ENCODE measurements at places on chromosomes 2 and 18.

DNA sequence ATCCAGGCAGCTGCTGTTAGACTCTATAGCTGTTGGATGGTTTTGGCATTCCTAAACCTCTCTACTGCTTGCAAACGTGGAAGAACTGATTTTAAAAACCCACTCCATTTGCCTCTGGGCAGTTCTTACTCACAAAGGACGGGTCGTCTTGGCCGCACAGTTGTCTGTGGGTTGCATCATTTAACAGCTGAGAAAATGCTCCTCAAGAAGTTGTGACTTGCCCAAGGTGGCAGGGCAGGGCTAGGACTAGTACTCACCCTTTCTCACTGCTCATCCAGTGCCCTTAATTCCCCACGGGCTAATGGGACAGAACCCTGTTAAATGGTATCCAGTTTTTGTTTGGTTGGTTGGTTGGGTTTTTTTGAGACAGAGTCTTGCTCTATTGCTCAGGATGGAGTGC, 997 bp upstream of the DRC1 start:
- DNase-seq = no peak

DNA sequence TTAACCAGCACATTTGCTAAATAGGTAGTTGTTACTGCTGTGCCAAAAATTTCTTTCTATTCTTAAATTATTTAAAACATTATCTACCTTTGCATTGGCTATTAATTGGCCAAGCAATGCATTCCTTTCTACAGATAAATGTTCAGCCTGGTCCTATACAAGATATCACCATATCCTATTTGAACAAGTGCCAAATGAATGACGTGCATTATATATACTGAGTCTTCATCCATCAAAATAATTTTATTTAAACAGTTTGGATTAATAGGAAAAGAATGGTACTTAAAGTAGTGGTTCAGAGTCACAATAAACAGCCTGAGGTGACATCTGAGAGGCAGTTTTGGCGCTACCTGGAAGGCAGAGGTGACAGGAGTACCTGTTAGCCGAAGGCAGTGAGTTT, 230.1 kb upstream of the EPAS1 start:
- no peak for DNase-seq

DNA sequence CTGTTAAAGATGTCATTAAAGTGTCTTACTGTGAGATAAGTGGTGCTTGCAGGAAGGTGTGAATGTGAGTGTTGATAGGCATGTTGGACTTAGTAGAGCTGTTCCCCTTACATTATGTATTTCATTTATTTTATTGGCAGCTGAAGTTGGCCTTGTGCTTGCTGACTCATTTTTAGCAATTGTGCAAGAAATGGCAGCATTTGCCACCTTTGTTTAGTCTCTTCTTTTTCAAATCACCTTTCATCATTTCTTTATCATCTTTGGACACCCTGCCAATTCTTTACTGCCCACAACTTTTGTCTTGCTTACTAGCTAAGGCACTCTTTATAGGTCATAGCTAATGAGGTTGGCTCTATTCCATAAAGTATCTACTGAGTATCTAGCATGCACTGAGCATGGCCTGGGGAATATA, 130.3 kb upstream of the LYPD6 start:
- DNase-seq = no peak

- no peak for DNase-seq
Measured at GRCh38 chr2:229887441-229887840, 34.4 kb downstream of the TRIP12 start.

- DNase-seq = no peak
Measured at GRCh38 chr18:54679318-54680149, 88.5 kb downstream of the DYNAP start.

DNA sequence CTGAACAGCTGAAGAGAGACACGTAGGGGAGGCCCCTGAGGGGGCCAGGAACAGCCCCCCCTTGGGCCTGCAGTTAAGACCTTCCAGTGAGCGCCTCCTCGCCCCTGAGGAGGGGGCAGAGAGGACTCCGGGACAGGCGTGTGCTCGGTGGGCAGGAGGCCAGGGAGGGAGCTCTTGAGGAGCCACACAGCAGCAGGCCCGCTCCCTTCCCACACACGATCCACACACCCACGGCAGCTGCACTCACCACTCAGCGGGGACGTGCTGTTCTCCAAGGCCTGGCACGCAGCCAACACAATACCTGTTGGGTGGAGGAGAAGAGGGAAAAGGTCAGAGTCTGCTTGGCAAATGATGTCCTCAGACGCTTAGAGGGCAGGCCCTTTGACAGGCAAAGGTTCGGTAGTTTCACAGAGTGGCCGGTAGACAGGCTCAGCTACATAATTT, 39.0 kb downstream of the TGFA start:
- no peak for DNase-seq

GRCh38 chr18:48391868-48392267, 17.3 kb downstream of the ZBTB7C start:
- no peak for DNase-seq

- no peak for DNase-seq
Measured at GRCh38 chr2:239006622-239007285, 158.9 kb downstream of the TWIST2 start.

DNA sequence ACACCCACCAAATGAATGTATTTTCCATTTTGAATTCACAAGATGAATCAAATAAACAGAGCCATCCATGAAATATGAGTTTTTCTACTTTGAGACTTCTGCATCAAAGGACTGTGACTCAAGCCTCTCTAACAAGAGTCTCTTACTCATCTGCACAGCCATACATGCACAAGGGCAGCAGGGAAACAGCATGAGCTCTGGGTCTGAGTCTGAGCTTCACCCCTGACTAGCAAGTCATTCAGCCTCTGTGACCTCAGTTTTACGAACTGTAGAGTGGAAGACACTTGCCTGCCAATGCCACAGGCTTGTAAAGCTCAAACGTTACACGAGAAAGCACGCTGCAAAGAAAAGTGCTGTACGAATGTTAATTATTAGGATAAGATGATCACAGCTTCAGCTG, 42.9 kb downstream of the MREG start:
- no peak for DNase-seq

DNA sequence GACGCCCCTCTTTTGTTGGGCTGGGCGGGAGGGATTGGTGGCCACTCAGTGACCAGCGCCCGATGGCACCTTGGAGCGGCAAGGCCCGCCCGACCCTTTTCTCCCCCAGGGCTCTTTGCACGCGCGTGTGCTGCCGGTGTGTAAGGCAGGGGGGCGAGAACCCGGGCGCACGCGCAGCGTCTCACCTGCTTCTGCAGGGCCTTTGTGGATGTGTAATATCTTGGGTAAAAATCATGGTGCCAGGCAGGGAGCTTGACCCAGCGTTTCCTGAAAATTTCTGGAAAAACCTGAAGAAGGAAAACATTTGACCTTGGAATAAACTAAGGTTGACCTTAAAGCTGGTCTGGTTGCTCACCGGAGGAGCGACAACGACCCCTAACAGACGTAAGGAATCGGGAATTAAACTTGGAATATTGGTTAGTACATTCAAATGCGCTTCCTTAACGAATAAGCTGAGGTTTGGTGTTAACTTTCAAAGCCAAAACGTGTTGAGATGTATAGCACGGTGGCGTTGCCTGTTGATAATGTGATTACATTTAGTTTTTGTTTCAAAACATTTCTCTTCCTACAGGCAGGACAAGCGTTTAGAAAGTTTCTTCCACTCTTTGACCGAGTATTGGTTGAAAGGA, 438 bp downstream of the HSPE1 start:
- no peak for DNase-seq

- DNase-seq = no peak
Measured at GRCh38 chr2:9675415-9676351, 44.9 kb upstream of the YWHAQ start.

- no peak for DNase-seq
Measured at GRCh38 chr2:204608237-204608939, 63.1 kb downstream of the PARD3B start.

- DNase-seq = no peak
Measured at GRCh38 chr2:216012133-216012829, 1.1 kb downstream of the MREG start.

DNA sequence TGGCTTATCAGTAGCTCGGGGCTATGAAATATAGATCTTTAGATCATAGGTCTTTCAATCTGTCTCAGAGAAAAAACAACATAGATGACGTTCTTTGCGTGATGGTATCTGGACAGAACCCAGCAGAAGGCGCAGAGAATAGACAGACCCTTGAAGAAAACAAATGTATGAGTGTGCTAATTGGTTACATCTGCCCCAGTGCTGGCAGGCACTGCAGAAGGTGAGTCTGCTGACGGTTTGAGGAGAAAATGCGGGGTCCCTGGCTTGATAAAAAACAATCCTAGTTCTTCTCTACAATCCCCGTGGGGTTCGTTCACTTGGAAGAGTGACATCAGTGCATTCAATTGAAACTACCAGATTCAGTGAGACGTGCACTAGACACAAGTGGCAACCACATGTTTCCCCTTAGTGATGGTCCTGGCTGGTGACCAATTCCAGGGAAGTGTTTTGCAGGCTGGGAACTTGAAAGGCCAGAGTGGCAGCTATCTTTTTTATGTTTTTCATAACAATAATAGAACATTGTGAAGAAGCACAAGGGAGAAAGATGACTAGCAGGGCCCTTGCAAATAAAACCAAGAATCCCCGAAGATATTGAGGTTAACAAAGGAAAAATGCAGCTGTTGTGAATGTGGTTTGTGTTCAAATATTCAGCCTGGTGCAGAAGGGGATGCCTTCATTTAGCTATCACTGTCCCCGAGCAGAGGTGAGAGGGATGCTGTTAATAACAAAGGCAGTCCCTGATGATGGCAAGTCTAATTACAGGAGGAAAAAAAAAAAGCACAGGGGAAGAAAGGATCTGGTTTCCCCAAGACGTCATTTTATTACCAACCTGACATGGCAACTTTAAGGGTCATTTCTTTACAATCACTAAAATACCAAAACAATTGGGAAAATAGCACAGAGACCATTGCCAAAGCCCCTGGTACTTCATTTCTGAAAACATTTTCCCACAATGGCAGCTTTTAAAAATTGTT, 337.6 kb upstream of the FIGN start:
- no peak for DNase-seq

GRCh38 chr2:25151718-25152117, 16.7 kb downstream of the POMC start:
- no peak for DNase-seq

DNA sequence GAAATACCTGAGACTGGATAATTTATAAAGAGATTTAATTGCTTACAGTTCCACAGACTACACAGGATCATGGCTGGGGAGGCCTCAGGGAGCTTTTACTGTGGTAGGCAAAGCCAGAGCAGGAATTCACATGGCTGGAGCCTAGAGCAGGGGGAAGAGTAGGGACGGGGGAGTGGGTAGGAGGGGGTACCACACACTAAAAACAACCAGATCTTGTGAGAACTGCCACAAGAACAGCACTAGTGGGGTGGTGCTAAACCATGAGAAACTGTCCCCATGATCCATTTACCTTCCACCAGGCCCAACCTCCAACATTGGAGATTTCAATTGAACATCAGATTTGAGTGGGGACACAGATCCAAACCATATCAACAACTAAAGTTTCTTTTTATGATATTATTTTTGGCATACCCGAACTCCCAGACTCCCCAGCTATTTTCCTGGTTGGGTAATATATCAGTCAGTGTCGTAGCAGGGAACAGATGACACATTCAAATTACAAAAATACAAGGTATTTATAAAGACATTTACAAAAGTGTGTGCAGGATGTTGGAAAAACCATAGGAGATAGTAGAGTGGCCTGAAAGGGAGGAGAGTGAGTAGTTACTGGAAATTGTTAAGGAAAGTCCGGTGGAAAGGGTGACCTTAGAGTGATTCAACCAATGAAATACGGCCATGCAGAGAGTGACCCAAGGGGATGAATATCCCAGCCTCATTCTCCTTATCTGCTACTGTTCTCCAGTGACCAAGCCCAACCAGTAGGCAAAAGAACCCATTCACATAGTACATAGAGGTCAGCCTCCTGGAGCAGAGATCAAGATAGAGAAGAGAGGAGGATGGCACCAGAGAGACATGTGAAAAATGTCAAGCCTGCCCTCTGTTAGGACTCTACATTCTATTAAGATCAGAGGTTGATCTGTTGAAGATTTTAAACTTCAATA, 8.8 kb downstream of the RPL37A start:
- DNase-seq = no peak

DNA sequence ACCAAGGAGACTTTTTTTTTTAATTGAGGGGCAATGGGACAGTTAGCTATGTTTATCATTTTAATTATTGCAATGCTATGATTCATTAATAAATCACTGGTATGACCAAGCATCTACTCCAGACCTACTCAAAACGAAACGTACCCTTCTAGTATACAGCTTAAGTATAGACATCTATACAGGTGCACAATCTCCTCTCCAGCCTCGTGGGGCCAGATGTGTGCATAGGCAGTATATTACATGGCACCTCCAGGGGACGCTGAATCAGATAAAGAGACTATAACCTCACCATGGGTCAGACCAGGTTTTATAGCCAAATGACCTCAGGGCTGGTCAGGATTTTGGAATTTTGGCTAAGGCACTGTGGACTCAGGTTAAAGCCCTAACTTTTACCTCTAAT, 86.6 kb downstream of the SS18 start:
- DNase-seq = no peak

DNA sequence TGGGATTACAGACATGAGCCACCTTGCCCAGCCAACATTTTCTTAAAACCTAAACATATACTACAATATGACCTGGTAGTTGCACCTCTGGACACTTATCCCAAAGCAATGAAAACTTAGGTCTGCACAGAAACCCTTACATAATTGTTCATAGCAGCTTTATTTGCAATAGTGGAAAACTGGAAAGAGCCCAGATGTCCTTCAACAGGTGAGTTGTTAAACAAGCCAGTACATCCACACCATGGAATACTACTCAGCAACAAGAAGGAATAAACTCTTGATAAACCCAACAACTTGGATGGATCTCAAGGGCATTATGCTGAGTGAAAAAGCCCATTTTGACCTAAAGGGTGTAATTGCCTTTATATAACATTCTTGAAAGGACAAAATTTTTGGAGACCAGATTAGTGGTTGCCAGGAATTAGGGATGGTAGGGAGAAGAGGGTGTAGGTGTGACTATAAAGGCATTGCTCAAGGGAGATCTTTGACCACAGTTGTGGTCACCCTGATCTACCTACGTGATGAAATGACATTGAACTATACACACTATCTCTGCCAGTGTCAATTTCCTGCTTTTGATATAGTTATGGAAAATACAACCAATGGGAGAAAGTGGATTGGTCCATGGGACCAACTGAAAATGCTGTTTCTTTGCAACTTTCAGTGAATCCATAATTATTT, 11.9 kb upstream of the AMMECR1L start:
- DNase-seq = no peak

DNA sequence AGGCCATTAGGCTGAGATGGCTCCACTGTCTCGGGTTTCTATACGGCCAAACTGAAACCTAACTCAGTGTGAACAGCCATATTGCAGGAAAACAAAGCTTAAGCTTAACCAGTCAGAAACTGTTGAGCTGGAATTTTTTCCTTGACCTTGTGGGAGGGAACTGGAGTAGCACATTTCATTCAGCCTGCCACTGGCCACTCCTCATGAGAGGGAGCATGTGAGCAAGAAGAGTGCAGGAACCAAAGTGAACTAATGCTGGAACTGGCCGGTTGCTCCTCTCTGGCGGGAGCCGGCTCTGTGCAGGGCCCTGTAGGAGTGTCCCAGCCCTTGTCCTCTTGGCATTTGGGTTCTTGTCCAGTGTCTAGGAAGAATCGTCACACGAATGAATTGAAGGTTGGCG, 5.9 kb upstream of the POLE4 start:
- no peak for DNase-seq
